NK-92 treated with Interleukin-12 subunit alpha and Interleukin-12 subunit beta, amount 100 ng/mL, for 24 hours (cell line): ENCODE measurements at places on chromosomes 7 and 10.

GRCh38 chr7:137619181-137619580, 227.6 kb downstream of the DGKI start:
- no peak for DNase-seq

DNA sequence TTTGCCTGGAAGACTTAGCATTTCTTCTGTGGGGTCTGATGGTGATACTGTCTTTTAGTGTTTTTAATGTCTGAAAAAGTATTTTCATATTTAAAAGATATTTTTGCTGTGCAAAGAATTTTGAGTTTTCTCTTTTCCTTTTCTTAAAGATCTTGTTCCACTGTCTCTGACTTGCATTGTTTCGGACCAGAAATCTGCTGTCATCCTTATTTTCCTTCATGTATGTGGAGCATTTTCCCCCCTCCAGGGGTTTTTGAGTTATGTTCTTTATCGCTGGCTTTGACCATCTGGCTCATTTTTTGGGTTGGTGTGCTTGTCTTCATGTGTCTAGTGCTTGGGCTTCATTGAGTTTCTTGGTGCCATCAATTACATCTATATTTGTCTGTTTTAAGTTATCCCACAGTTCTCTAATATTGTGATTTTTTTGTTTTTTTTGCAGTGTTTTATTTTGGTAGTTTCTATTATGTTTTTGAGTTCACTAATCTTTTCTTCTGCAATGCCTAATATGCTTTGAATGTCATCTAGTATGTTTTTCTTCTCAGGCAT, 119.9 kb downstream of the MGMT start:
- DNase-seq = no peak

DNA sequence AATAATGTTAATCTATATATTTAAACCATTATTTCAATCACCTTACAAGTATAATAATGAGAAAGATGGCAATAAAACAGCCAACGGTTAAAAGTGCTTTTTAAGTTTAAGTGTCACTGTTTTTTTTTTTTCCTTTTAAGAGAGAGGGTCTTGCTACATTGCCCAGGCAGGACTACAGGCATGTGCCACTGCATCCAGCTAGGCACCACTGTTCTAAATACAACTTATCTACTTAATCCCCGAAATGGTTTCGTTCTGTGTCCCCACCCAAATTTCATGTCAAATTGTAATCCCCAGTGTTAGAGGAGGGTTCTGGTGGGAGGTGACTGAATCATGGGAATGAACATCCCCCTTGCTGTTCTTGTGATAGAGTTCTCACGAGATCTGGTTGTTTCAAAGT, 49.7 kb downstream of the TNPO3 start:
- no peak for DNase-seq

- no peak for DNase-seq
These were observed 8.2 kb upstream of the RHBDD2 start for GRCh38 chr7:75870557-75871161.

DNA sequence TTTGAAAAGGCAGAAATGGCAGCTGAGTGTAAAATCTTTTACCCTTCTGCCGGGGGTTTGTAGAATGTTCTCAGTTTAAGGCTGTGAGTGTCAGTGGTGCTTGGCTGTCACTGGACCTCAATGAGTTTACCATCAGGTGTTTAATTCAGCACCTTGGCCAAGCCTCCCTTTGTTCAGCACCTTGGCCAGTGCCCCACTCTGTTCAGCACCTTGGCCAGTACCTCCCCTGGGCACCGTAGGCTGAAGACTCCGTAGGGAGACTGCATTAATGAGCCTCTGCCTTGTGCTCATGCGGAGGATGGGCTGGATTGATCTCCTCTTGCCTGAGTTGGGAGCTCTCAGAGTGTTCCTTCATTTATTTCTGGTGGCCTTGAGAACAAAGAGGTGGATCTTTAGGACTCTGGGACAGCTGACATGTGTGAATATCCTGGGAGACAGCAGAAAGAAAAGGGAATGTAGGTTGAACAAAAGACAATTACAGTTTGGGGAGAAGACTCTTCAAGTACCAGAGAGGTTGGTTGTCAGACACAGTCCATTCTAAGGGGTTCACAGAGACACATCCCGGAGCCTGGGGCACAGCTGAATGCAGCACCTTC, 1.6 kb downstream of the FAM24A start:
- no peak for DNase-seq

- DNase-seq = no peak
These were observed 179.4 kb upstream of the PRR15 start for GRCh38 chr7:29384277-29384676.

DNA sequence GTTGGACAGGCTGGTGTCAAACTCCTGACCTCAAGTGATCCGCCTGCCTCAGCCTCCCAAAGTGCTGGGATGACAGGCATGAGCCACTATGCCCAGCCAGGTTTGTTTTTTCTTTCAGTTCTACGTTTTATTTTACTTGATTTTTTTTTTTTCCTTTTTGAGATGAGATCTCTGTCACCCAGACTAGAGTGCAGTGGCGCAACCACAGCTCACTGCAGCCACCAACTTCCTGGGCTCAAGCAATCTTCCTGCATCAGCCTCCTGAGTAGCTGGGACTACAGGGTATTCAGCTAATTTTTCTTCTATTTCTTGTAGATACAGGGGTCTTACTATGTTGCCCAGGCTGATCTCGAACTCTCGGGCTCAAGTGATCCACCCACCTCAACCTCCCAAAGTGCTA, 24.3 kb downstream of the GDI2 start:
- no peak for DNase-seq

- no peak for DNase-seq
These were observed 17.9 kb downstream of the C10orf67 start for GRCh38 chr10:23326544-23327307.

GRCh38 chr7:66409493-66409892, 204.4 kb downstream of the TPST1 start:
- DNase-seq = no peak

GRCh38 chr7:151742713-151743480, 134.0 kb downstream of the PRKAG2 start:
- no peak for DNase-seq

GRCh38 chr10:97297556-97298222, 5.3 kb upstream of the ARHGAP19 start:
- DNase-seq = no peak

DNA sequence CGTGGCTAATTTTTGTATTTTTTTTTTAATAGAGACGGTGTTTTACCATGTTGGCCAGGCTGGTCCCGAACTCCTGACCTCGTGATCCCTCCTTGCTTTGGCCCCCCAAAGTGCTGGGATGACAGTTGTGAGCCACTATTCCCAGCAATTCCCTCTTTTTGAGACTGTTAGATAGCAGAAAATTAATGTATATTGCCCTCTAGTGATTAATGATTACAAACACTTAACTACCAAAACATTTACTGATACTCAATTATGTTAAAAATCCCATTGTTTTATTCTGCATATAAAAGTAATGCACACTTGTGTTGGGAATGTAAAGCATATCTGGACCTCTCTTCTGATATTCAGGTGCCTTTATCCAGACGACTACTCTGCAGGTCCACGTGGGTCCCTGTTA, 41.2 kb upstream of the COBL start:
- no peak for DNase-seq

DNA sequence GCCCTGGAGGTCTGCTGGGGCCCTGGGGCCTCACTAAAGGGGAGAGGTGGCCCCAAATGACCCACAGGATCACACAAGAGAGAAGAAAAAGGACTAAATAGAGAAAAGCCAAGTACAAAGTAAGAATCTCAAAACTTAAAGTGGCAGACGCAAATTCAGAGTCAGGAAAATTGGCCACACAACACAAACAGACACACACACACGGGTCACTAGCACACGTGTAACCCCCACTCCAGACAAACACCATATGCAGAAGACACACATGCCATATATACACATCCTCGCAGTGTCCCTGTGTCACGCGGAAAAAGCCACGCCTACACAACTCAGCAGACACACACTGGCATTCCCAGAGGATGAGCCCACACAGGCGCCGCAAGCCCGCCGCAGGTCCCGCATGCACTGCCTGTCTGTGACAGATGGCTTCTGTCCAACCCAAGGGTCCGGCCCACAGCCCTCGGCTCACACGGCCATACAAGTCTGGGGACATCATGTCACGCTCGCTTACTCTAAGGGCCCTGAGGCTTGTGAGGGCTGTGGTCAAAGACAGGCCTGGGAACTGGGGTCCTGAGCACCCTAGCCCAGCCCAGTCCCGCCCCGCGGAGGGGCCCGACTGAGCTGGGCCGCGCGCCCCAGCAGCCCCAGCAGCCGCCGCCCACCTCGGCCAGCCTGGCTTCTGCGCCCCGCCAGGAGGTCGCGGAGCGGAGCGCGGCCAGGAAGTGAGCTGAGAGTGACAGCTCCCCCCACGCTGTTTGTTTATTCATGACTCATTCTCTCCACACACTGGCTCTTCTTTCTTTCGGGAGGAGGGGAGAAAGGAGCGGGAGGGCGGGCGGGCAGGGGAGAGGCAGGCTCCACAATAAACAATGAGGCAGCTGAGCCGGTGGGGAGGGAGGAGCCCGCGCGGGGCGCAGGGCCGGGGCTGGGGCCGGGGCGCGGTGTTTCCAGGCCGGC, 95.5 kb upstream of the ZMIZ1 start:
- peak; percentile 68 for DNase-seq

DNA sequence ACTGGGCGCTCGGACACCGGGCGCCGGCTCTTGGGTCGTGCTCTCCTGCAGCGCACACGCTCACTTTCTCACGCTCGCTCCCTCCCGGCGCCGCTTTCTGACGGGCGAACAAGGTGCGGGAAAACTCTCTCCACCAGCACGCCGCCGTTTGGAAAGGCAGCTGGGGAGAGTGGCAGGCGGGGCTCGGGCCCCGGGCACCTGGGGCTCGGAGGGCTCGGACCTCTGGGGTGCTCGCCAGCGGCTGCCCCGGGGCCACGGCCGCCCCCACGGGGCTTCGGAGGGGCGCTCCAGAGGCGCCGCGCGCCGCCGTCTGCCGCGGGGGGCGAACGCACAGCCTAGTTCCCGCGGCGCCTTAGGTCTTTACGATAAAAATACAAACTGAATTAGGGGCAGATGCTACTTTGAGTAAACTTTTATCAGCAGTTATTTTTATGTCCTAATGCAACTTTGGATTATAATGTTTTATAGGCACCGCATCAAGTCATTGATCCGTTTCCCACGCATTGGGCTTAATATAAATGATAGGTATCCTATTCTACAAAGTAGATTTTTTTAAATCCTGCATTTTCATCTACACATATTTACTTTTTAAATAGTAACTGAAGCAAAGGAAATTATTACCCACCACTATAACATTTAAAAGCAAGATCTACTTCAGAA, 535 bp upstream of the EPC1 start:
- no peak for DNase-seq

DNA sequence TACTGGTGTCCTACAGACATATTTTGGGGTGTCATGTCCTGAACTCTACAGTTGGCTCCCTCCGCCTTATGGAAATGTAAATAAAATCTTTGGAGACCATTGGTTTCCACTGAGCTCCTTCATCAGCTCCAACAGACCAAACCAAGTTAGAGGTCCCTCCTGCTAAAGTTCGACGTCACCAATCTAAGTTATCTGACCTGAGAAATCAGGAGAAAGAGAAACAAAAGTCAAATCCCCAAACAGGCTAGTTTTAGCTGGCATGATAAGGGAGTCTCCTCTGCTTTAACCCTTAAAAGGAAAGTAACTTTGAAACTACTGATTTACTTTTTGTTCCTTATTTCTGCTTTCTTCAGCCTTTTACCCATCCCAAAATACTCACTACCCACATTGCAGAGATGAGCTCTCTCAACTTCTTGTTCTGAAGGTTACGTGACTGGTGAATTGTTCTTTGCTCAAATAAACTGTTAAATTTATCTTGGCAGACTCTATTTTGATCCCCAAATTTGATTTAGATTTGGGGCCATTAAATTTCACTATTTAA, 39.9 kb downstream of the AVL9 start:
- no peak for DNase-seq

DNA sequence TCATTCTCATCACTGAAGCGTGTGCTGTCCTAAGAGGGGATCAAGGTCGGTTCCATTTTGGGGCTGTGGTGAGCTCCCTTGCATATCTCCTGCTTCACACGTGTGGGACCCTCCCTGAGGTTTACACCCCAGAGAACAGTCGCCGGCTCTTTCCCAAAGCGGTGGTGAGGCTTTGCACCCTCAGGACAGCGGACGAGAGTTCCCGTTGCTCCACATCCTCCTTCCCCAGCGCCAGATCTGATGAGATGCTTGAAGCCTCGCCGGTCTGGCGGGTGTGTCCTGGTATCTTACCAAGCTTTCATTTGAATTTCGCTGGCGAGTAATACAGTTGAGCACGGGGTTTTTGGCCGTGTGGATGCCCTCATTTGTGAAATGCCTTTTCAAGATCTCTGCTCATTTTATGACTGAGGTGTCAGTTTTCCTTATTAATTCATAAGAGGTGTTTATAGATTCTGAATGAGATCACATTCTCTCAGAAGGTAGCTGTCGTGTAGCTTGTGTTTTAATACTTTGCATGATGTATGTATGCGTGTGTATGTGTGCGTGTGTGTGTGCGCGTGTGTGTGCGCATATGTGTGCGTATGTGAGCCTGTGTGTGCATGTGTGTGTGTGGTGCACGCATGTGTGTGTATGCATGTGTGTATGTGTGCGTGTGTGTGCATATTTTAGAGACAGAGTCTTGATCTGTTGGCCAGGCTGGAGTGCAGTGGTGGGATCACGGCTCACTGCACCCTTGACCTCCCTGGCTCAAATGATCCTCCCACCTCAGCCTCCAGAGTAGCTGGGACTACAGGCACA, 30.7 kb downstream of the ELFN1 start:
- DNase-seq = no peak

GRCh38 chr10:123045961-123046731, 37.3 kb downstream of the ACADSB start:
- no peak for DNase-seq

DNA sequence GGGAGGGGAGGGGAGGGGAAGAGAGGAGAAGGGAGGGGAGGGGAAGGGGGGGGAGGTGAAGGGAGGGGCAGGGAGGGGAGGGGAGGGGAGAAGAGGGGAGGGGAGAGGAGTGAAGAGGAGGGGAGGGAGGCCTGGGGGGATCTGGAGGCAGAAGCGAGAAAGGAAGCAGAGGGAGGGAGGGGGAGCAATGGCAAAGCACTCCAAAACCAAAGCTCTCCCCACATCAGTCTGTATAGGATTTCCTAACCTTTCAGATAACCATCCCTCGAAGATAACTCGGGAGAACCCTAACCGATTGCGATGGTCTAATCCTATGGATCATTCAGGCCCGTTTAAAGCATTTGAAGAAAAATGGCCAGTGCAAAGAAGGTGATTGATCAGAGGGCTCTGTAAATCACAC, 19.0 kb downstream of the EBF3 start:
- no peak for DNase-seq

GRCh38 chr10:85921789-85922188, 444.8 kb downstream of the GRID1 start:
- no peak for DNase-seq
